Ascending aorta (tissue), 2 donors: ENCODE measurements at places on chromosomes 12 and 14.

GRCh38 chr12:85274315-85274651 is 5.7 kb upstream of the ALX1 start:
- DNase-seq: no peak

DNA sequence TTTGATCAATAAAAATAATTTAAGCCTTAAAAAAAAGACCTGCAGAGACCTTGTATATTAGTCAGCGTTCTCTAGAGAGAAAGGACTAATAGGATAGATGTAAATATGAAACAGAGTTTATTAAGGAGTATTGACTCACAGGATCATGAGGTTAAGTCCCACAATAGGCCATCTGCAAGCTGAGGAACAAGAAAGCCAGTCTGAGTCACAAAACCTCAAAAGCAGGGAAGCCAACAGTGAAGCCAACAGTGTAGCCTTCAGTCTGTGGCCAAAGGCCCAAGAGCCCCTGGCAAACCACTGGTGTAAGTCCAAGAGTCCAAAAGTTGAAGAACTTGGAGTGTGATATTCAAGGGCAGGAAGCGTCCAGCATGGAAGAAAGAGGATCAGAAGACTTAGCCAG is 66.3 kb downstream of the TBX5 start:
- no peak for DNase-seq

GRCh38 chr14:97027256-97027999 is 230.2 kb downstream of the VRK1 start:
- no peak for DNase-seq

- no peak for DNase-seq
Observed at GRCh38 chr12:116978791-116979508, 68.2 kb downstream of the FBXW8 start.

GRCh38 chr14:89428546-89429198 is 11.6 kb upstream of the FOXN3 start:
- peak; percentile 86 for DNase-seq

GRCh38 chr12:80504389-80505163 is 60.5 kb downstream of the PTPRQ start:
- DNase-seq: no peak

- DNase-seq: peak; percentile 76
Observed at GRCh38 chr12:95653771-95654546, 102.7 kb upstream of the USP44 start.

DNA sequence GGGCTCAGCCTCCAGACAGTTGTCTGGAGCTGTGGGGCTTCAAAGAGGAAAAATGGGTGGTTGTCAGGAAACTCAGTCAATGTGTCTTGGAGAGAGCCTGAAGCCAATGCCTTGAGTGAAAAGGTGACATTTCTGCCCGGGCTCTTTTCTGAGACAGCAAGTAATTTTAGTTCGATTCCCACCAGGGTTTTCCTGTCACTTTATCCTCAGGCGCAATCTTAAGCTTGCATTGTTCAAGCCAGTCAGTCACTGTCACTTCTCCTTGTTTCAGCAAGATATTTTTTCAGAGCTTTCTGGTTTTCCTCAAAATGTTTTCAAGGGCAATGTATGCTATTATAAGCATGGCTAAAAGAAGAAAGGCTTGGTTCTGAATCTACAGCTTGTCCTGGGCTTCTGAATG is 404.7 kb upstream of the SEL1L start:
- no peak for DNase-seq

DNA sequence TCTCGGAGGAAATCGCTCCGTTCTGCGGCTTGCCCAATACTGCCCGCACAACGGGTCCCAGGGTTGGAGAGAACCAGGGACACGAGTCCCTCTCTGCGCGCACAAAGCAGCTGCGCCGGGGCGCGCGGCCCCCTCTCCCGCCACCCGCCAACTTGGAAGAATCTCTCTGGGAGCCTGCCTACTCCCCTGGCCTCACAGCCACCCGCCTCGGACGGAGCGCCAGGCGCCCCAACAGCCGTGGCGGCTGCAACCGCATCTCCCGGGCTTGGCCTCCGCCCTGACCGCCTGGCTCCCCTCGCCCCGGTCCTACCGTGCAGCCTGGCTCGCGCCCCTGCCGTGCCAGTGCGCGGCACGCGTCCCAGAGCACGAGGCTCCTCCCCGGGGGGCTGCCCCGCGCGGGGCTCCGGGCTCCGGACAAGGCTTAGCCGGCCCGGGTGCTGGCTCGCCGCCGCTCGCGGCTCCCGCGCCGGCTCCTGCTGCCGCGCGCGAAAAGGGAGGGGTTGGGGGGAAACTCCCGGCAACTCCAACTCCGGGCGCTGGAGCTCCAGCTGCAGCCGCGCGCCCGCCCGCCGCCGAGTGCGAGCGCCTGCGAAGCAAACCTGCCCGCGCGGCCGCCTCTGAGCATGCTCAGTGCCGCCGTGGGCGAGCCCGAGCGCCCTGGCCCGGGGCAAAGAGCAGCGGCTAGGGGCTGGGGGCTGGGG is at the start of gene STXBP6:
STXBP6 (minus strand) TSS at position 580 of the 701 bp plus-strand sequence. CDS start 75,329 bp downstream, outside the sequence.
- DNase-seq: no peak
